ENCODE measurements at places on chromosomes 4 and X. TPM values are rescaled to one million over a fixed set of nuclear protein-coding genes. Genes with fewer than 3 reads are reported as not detected.

DNA sequence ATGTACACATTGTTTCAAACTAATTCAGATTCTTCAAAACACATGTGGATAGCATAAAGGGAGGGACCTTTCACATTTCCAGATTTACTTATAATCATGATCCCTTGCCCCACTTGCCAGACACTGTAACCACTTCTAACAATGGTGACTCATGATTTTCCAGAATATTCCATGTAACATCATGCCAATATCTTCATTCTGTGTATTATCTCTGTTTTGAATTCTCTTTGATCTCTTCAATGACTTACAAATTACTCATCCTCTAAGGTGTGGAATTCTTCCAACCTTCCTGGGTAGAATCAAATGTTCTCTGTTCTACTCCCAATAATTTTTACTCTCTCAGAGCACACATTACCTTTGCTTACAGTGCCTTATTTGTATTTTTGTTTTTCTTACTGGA lies 517.1 kb downstream of the PCDH7 start:
- no peak for DNase-seq

DNA sequence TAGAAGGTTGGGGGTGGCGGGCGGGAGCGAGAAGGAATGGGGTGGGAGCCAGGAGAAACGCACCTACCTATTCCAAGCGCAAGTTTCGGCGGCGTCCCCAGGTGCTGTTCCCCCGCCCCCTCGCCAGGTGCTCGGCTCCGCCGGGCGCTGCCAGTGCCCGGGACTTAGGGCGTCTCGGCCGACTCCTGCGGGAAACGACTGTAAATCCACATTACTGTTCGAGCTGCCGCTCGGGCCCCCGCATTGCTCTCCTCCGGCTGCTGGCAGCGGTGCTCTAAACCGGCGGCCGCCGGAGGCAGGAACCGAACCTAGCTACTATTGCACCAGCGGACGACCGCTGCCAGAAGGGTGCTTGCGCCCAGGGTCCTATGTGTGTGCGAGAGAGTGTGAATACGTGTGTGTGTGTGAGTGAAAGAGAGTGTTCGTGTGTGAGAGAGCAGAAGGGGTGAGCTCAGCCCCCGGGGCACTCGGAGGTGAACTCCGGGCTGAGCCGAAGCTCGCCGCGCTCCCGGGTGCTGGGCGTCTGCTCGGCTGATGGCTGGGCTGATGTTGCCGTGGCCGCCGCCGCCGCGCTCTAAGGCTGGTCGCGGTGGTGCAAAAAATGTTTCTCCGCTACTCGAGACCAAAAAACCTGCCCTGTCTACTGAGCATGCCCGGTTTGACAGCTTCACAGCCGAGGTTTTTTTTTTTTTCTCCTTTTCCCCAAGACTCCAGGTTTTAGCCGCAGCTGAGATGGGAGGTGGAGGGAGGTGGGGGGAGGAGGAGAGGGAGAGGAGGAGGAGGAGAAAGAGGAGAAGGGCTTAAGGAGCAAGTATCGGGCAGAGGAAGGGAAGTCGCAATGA lies 115.7 kb upstream of the TEX13C start:
- DNase-seq: no peak

GRCh38 chr4:109801895-109802319 lies at the start of gene CFI:
Gene CFI, minus strand, starts transcription at chr4:109801999. Its CDS starts 28 bp downstream, at chr4:109801971.
- DNase-seq: no peak

DNA sequence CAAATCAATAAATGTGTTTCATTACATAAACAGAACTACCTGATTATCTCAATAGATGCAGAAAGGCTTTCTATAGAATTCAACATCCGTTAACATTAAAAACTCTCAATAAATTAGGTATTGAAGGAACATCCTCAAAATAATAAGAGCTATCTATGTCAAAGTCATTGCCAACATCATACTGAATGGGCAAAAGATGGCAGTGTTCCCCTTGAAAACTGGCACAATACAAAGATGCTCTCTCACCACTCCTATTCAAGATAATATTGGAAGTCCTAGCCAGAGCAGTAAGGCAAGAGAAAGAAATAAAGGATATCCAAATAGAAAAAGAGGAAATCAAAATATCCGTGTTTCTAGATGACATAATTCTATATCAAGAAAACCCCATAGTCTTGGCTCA lies 466.4 kb downstream of the MAGEE1 start:
- DNase-seq: no peak

GRCh38 chr4:43282534-43282933 lies 390.0 kb downstream of the GRXCR1 start:
- DNase-seq: no peak

GRCh38 chrX:24662352-24662751 lies 15.2 kb upstream of the PCYT1B start:
- no peak for DNase-seq

- no peak for DNase-seq
Observed at GRCh38 chrX:51697397-51697796, 12.9 kb upstream of the CENPVL1 start.

- DNase-seq: no peak
Observed at GRCh38 chr4:26083987-26084386, 170.0 kb downstream of the SMIM20 start.

DNA sequence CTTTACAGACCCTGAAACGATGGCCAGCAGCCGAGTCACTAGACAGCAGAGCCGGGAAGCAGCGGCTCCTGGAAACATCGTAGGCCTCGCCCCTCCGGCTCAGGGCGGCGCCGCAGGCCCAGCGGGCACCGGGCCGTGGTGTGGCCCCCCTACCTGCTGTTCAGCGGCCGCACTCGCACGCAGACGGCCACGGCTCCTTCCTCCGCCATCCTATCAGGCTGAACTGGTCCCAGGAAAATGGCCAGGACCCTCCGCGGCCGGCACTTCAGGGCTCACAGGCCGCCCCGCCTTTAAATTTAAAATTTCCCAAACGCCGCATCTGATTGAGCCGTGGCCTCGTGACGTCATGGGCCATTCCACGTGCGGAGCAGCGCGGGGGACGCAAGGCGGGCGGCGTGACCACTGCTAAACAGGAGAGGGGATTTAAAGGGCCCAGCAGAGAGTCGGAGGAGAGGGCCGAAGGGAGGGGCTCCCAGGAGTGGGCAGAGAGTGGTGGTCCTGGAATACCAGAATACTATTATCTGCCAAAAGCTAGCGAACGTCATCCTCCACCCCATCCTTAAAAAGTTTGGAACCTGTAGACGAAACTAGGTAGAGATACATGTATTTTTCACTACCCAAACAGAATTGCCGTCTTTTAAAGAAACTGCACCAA lies at the start of gene CENPE:
CENPE (minus strand) TSS at position 233 of the 655 bp plus-strand sequence; CDS start at position 209, 24 bp downstream.
- peak; percentile 75 for DNase-seq

The LRCH2 gene
- 5.7 TPM for total RNA-seq

The C4orf50 gene
- total RNA-seq: 0.21 TPM

The DKK2 gene
- total RNA-seq: 5.4 TPM

The MBNL3 gene
- 18.0 TPM for total RNA-seq

The BBS12 gene
- 2.9 TPM for total RNA-seq

The IQCM gene
- not detected for total RNA-seq

The TEX13C gene
- total RNA-seq: not detected

Data from tibial nerve (tissue), 4 donors.